ENCODE measurements at places on chromosomes 11 and 22. TPM values are rescaled to one million over a fixed set of nuclear protein-coding genes. Genes with fewer than 3 reads are reported as not detected.

DNA sequence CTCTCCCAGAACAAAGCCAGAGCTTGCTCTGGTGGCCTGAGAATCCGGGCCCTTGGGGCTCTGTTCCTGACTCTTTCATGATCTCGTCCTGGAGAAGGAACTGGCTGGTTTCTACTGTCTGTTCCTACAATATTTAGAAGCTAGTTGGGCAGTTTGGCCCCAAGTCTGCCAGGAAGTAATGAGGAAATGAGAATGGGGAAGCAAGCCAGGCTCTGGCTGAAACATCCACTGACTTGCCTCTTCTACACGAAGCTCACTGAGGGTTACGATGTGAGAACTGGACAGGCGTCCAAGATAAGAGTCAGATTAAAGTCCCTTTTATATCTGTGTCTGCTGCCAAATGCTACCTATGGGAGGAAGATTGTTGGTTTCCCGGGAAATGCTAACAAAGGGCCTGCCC is 110.0 kb upstream of the KIRREL3 start:
- DNase-seq: no peak

DNA sequence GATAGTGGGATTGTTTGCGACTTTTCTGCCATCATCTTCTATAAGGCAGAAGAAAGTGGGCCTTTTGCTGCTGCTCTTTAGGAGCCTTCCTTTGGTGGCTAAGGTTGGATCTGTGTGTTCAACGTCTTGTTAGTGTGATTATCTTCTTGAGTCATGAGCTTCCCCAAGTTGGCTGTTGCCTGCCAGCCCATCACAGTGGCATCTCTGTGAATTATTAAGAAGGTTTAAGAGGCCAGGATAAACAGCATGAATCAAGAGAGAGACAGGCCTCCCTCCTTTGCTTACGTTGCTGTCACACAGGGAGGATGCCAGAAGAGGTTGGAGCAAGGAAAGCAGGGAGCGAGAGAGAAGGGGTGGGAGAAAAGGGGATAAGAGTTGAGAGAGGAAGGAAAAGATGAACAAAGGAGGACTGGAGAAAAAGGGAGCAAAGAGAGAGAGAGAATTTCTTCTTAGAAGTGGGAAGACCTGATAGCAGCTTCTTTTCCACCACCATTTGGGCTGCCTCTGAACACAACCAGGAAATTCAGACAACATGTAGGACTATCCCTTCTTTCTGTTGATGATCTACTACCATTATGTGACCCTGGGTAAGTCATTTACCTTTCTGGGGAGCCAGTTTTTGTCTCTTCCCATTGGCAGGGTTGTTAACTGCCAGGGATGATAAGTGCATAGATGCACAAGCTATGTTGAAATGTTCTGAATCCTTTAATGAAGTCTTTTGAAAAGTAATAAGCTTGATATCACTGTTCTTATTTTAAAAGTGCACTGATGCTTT is 126.5 kb downstream of the NAV2 start:
- no peak for DNase-seq

- no peak for DNase-seq
These were observed 129.9 kb downstream of the WT1 start for GRCh38 chr11:32305460-32305859.

DNA sequence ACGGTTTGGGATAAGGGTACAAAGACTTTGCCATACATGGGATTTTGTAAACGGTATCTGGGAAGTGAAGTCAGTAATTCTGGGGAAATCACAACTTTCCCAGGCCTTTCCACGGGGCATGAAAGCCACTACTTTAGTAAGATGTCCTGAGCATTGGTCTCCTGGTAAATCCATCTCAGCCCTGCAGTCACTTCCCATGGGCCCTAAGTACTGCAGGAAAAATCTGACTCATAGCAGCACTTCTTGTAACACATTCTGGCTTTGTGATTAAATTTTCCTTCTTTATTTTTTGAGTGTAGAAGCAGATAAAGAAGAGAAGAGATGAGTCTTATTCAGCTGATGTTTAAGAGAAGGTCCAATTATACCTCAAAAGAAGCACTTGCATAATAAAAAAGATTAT is 67.6 kb downstream of the BLID start:
- DNase-seq: no peak

GRCh38 chr22:28222052-28222451 is 303.0 kb upstream of the PITPNB start:
- peak; percentile 27 for DNase-seq

Gene OR8A1
- not detected for total RNA-seq

Gene CDC45
- total RNA-seq: 1.1 TPM

Gene OPCML
- 1.1 TPM for total RNA-seq
